ENCODE measurements at places on chromosomes 7 and 10. TPM values are rescaled to one million over a fixed set of nuclear protein-coding genes. Genes with fewer than 3 reads are reported as not detected.

DNA sequence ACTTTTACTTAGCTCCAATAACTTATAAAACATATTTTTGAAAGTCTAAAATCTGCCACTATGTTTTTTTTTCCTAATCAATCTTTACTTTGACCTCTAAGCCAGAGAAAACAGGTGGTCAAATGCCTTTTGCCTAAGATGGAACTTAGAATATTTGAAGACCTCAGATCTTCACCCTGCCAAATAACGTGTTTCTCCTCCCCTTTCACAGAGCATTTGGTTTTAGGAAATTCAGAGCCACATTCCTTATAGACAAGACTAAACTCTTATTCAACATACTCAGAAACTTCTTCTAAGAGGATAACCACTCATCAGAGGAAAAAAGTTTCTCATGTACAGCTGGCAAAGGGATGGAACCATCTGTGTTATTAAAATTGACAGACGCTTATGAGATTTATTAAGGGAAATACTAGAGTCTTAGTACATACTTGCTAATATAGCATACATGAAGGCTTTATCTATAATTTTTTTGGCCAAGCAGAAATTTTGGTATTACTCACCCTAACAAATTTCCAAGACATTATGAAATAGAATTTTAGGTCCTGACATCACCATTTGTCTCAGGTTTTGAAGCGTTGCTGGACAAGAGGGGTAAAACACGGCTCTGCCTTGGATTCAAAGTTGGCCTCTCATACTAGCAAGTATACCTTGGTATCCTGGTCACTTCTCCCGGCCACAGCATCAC, 2.6 kb upstream of the EGFR start:
- DNase-seq = no peak

- no peak for DNase-seq
Observed at GRCh38 chr7:100000239-100000638, 15.2 kb upstream of the ZKSCAN1 start.

GRCh38 chr10:75430000-75430763, 1.2 kb upstream of the LRMDA start:
- no peak for DNase-seq

- peak; percentile 15 for DNase-seq
Observed at GRCh38 chr7:32357535-32358277, 132.5 kb downstream of the LSM5 start.

DNA sequence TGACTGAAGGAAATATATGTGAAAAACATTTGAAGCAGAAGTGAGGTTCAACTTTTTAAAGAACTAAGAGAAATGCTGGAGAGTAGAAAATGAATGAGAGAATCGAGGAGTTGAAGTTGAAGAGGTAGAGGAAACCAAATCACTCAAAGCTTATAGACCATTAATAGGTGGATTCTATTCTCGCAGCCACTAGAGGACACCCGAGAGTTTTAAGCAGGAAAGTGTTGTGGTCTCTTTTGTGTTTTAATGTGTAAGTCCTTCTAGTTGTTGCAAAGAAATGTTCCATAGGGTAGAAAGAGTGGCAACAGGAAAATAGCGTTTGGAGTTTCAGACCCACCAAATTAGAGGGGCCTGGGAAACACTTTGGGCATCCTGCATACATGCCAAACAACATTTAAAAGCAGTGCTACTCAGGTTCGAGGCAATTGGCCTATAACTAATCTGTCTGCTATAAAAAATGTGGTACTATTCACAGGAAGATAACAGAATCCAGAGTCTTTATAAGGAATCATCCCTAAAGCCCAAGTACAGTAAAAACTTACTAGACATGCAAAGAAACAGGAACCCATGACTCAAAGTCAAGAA, 75.3 kb upstream of the TAS2R16 start:
- no peak for DNase-seq

- no peak for DNase-seq
Observed at GRCh38 chr7:115113776-115114175, 191.9 kb downstream of the MDFIC start.

TMEM178B gene
- polyA plus RNA-seq = 0.34 TPM

DNA sequence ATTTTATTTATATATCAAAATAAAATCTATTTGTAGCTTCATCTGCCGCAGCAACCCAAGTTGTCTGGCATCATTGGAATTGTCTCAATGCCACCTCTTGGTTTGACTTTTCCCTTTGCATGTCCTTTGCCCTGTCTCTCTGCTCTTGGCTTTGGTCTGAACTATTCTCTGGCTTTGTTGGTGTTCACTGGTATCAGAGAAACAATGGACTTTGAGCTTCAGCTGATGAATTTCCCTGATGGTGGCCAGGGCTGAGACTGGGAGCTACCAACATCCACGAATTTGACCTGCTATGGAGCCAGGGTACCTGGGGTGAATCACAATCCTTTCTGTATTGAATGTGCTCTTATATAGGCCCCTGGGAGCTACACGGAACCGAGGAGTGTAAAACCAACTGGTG, 311.7 kb upstream of the KIAA1217 start:
- DNase-seq = no peak

DNA sequence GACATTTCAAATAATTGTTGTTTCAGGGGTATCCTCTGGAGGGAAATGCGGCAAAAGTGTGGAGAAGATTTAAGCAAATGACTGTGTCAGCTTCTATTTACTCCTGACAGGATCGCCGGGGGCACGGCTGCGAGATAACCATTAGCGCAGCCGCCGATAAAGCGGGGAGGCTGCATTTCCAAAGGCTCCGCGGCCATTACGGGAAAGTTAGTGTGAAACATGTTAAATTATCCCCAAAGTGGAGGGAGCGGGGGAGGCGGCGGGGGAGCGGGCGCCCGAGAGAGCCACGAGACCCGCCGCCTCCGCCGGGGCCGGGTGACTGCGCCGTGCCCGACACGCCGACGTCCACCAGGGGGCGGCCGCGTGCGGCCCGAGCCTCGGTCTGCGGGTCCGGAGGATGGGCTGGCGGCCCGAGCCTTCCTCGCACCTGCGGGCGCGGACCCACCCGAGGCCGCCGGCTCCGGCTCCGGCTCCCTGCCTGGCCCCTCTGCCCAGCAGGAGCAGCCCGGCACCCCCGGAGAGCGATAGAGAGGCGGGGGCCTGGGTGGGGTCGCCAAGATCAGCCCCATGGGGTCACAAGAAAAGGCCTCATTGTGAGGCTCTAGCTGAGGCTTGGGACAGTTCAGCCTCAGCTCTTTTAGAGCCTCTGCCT, 74.4 kb upstream of the PAX2 start:
- no peak for DNase-seq

BCCIP gene
- polyA plus RNA-seq = 87.7 TPM

STAM gene
- polyA plus RNA-seq = 25.2 TPM

HYAL4 gene
- 0.10 TPM for polyA plus RNA-seq

TMEM60 gene
- polyA plus RNA-seq = 25.3 TPM

DNA sequence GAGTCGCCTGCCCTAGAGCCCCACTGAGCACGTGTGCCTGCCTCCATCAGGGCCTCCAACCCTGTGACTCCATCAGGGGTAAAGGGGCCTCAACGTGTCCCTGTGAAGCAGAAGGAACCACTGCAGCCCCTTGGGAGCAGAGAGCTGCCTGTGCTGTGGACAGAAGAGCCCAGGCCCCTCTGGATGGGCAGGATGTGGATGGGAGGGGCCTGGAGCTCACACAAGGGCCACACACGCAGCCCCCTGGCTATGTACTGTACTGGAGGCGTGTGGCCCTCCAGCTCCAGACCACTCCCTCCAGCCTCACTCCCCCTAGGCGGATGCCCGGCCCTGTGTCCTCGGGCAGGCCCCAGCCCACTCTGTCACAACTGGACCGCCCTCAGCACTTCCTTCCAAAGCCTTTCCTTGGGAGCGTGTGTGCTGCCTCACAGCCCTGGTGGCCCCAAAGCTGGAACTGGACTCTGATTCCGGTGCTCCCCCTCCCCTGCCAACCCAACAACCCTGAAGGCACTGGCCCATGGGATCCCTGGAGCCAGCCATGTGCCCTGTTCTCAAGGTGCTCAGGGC, 238.0 kb downstream of the TCERG1L start:
- no peak for DNase-seq

DNA sequence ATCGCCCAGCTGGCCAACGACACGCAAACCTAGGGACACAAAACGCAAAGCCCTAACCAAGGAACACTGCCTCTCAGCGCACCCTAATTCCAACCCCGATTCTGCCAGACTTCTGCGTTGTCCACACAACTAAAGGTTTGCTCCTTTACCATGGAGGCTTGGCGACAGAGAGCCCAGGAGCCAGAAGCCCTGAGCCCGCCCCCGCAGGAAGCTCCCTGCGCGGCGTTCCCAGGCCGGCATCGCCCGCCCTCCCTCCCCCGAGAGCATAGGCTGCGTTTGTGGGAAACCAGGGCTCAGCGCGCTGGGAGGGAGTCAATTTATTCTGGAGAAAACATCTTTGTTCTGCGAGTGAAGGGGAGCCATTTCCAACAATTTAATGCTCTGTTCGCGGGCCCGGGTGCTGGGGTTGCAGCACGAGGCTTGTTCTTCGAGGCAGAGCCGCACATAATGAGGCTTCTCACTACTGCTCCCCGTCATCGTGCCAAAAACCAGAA, 103.9 kb downstream of the GRID1 start:
- DNase-seq = no peak

GRCh38 chr10:11469575-11470391, 141.7 kb downstream of the USP6NL start:
- no peak for DNase-seq

DNA sequence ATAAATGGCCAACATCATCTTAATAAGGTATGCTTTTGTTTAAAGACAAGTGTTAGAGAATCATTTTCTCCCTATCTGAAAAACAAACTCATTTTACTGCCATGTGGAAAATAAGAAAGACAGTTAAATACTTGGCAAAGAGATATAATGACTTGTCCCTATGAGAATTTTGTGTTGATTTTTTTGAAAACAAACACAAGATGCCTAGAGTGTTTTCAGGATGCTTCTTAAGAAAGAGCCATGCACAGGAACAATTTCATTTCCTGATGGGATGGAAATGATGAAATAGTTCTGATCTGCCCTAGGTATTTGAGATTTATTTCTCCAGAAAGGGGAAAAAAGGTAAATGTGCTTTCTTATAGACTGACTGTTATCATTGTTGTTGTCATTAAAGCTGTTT, 237.5 kb upstream of the GNAI1 start:
- DNase-seq = no peak

- DNase-seq = no peak
Observed at GRCh38 chr10:71630168-71630567, 89.4 kb downstream of the C10orf105 start.

PNLIPRP3 gene
- not detected for polyA plus RNA-seq

- DNase-seq = no peak
Observed at GRCh38 chr7:71871446-71871845, 540.7 kb downstream of the CALN1 start.

- DNase-seq = no peak
Observed at GRCh38 chr7:20796500-20796899, 9.8 kb upstream of the SP8 start.

- DNase-seq = peak; percentile 91
Observed at GRCh38 chr7:23546897-23547572, 15.3 kb upstream of the TRA2A start.

DNA sequence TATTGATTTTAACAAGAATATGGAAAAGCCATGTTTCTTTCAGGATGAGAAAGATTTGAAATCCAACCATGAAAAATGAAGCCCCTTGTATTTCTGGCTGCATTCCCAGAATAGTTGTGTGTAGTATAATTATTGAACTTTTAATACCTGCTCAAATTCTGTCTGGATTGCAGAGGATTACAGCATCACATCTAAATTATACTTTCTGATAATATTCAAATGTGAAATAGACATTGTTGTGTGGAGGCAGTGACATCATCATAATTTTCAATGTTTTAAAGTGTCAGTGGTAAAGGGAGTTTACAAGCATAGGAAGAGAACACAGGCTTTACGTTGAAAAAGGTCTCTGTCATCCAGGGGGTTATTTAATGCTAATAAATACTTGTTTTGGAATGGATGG, 93.4 kb downstream of the POLL start:
- DNase-seq = no peak

DNA sequence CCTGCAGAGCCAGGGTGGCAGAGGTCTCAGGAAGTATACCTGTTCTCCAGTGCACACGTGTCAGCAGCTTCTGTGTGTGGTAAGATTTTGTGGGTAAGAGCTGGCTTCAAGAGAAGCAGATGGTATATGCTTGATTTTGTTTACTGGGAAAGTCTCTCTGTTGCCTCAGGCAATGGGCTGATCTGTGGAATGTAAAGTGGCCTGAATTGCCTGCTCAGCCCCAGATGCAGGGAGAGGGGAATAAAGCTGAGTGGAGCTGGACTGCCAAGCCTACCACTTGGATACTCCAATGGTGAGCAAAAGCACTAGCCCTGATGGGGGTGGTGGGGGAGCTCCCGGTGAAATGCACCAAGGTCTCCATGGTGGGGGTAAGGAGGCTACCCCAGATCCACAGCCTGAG, 156.1 kb downstream of the WDR11 start:
- DNase-seq = no peak

- DNase-seq = no peak
Observed at GRCh38 chr7:78601728-78602127, 803.2 kb downstream of the PHTF2 start.

DNA sequence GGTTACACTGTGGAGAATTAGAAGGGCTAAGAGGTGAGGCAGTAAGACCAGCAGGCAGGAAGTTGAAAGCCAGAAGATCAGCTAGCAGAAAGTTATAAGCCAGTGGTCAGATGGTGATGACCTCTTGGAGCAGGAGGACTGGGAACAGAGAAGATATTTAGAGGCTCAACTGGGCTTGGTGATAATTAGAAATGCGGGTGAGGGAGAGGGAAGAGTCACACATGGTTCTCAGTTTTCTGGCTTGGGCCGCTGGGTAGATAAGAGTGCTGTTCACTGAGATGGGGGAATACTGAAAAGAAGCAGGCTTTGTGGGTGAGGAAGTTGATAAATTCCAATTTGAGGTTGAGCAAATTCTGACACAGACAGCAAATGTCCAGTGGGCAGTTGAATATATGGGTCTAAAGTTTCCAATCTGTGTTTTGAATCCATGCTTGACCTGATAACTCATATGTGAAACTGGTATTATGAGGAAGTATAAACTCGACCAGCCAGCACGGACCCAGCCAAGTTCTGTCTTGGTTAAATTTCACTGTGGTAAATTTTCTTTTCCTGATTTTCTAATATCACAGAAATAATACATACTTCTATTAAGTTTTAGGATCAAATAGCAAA, 22.7 kb downstream of the LSMEM1 start:
- DNase-seq = no peak

MAT1A gene
- polyA plus RNA-seq = 1.4 TPM

DNA sequence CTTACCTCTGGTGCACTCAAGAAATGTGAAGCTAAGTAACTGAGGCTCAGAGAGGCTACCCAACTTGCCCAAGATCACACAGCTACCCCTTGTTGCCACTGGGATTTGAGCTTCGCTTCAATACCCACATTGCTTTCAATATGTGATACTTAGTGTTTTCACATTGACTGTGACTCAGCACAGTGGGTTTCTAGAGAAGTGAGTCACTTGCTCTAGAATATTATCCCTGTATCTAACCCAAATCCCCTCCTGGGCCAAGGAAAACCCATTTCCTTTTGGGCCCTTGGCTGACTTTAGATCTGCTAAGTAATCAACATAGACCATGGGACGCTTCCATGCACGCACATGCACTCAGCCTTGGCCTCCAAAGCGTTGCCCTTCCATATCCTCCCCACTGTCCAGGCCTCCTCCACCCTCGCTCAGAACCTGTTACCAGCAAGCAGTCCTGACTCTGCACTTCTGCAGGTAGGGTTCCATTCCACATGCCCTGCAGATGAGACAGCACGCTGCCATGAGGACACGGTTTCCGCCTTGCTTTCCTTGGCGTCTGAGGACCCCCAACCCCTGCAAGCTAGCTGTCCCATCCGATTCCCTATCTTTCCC, 87.7 kb upstream of the CHST15 start:
- DNase-seq = no peak
